H1 (cell line): ENCODE measurements at places on chromosomes 7 and 10.
A peak's percentile ranks its signal among the peaks of the same experiment; 100 is the strongest.

DNA sequence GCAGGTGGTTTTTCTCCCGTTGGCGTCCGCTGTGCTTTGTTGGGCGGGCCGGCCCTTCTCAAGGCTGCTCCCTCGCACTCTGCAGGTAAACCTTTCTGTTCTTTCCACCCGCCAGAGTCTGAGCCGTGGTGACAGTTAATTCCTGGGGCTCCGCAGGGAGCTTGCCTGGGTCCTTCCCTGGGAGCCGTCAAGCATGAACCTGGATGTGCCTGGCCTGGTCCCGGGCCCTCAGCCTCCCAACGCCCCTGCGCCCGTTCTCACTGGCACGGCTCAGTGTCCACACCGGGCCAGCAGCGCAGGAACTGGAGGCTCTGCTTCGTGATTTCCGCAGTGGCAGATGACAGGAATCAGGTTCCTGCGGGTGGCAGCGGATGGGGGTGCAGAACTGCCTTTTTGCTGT lies 10.9 kb upstream of the NKX6-2 start:
- DNase-seq = no peak

- DNase-seq = no peak
Observed at GRCh38 chr7:17126413-17127268, 171.8 kb upstream of the AHR start.

- no peak for DNase-seq
Observed at GRCh38 chr10:3122486-3123205, 49.9 kb downstream of the PITRM1 start.

DNA sequence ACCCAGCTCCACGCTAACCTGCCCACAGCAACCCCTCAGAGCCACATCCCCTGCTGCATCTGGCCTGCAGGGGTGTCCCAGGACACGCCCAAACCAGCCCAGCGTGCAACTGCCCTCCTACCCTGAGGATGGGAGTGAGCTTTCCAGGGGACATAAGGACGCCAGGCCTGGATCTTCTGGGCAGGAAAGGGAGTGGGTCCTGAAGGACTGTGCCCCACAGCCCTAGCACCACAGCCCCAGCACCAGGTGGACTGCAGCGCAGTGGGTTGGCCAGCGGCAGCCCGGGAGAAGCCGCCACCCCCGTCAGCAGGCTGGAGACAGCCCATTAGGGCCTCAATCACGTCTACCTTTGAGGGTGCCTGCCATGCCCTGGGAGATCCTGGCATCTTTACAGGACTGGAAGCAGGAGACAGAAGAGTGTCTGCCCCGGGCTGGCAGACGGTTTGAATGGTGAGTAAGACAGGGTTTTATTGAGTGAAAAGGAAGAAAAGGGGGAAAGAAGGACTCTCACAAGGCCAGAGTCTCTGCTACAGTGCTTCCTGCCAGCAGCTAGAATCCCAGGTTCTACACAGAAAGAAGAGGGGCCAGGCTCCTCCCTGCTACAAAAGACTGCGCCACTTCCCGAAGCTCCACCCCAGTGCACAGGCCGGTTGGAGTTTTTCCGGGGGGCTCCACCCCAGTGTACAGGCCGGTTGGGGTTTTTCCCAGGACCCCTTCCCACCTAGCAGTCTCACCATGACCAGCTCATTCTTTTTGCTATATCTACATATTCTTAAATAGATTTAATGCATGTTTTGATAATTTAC lies 69.8 kb upstream of the KCTD7 start:
- DNase-seq = no peak

GRCh38 chr10:119253433-119254174 lies 46.2 kb downstream of the GRK5 start:
- DNase-seq = no peak

- no peak for DNase-seq
Observed at GRCh38 chr7:143181349-143181748, 1.9 kb upstream of the TAS2R39 start.

DNA sequence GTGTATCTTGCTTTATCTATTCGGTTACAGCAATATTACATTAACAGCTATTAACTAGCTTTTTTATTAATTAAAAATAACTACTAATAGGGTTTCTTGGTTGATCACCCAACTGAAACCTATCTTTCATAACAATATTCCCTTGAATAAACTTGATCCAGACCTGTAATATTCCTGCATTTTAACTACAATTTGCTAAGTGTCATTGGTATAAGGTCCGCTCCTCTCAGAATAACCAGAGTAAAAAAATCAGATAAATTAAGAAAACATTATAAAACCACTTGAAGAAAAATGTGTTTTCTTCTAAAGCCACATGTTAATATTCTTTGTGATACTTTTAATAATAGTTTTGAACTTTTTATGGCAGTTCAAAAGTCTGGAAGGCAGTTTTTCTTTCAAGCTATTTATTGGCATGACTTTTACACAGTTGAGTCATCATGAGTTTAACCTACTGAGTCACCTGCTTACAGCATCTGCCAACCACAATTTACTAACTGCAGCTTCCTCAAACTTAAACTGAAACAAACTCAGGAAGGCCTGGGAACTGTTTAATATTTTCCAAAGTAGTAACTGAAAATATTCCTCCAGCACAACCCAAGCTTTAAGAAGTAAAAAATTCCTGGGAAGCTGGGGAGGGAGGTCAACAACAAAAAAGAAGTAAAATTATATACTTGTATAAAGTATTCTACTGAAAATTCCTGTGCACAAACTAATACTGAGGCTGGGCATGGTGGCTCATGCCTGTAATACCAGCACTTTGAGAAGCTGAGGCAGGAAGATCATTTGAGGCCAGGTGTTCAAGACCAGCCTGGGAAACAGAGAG lies 103.2 kb downstream of the NRBF2 start:
- no peak for DNase-seq

DNA sequence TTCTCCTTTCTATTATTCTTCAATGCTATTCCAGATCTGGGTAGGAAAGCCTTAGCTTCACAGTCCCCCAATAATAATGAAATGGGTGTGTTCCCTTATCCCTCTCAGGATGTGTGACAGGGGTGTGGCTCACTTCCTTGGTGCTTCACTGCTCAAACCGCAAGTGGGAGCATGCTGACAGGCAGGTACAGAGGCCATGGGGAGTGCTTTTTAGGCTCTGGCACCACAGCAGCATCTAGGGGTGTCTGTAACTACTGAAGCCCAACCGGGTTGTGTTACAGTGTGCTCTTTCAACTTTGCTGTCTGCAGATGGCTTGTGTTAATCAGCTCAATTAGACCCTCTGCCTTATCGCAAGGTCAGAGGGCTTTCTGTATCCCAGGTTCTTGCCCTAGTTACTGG lies 79.4 kb upstream of the CYP2C9 start:
- DNase-seq = no peak

DNA sequence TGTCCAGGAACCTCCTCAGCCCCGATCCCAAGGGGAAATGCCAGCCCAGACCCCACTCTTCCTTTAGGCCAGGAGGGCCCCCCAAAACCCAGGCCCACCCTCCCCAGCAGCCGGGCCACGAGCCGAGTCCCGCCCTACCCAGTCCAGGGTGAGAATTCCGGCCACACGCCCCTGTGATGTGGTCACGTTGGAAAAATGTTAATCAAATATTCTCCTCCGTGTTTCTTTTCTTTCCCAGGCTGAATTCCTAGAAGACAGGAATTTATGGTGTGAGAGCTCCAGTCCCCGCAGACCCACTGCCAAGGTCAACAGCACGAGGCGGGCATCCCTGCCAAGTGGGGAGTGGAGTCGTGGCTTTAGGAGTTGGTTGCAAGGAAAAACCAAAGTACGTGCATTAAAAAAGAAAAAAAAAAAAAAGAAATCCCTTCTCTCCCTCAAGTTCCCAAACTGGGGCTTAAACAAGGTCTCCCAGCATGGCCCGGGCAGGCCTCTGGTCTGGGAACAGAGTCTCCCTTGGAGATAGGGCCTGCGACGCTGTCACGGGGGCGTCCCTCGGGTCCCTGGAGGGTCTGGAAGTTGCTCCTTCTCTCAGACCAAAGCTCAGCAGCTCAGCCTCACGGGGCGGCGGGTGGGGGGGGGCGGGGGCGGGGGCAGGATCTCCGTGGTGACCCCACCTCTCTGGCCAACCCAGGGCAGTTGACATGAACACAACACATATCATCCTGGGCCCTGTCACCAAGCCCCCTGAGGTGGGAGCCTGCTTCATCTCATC lies 28.1 kb upstream of the ELN start:
- no peak for DNase-seq

DNA sequence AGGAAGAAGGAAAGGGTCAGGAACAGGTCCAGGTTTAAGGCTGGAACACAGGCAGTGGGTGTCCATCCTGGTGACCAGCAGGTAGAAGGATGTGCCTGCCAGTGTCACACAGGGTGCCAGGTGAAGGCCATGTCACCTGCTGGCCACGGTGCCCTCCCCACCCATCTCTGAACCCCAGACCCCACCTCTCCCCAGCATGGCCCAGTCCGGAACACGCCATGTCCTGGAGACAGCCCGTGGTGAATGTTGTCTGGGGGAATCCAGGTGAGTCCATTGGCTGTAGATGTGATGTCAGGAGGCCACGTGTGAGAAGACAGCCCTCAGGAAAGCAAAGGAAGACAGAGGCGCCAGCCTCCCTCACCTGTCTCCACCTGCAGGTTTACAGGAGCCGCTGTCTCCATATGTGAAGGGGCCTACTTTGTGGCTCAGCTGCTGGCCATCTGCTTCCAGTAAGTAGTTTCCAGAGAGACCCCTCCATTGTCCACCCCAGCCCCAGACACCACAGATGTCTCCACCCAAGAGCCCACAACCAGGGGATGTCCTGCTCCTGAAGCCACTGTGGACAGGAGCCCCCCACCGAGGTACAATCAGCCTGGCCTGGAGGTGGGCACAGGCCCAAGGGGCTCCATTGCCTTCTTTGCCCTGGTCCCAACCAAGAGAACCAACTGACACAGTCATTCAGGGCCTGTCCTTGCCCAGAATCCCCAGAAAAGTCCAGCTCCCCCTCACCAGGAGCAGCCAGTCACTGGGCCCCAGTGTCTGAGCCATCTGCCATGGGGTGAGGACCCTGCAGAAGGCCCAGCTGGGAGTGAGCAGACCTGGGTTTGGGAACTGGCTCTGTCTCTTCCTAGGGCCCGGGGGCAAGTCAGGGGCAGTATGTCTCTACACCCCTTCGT lies 20.7 kb downstream of the TMEM72 start:
- DNase-seq = no peak

DNA sequence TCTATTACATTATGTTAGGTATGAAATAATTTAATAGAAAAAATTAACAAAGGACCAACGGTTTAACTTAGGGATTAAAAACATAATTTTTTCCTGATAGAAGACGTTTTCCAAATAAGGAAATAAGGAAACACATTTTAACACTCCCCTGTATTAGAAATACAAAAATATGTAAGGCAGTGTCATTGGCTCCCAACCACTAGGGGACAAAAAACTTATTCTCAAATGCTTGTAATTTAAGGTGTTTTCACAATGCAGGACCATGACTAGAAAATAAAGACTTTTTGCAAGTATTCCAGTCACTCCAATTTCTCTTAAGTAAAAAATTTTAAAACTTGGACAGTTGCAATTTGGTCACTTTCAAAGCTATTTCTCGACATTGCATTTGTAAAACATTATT lies 98.8 kb upstream of the ODAD2 start:
- no peak for DNase-seq

GRCh38 chr10:110181911-110182310 lies 25.5 kb upstream of the MXI1 start:
- no peak for DNase-seq

DNA sequence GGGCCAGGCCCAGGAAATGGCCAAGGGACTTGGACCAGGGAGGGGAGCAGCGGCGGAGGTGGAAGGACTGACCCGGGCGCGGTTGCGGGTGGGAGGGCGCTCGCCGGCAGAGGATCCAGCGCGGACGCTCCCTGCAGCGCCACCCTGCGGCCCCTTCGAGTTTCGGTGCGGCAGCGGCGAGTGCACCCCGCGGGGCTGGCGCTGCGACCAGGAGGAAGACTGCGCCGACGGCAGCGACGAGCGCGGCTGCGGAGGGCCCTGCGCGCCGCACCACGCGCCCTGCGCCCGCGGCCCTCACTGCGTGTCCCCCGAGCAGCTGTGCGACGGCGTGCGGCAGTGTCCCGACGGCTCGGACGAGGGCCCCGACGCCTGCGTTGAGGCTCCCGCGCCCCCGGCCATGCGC lies 16.8 kb upstream of the ZNF467 start:
- no peak for DNase-seq

- DNase-seq = no peak
Observed at GRCh38 chr7:44633254-44634186, 27.1 kb downstream of the OGDH start.

- DNase-seq = no peak
Observed at GRCh38 chr10:117804470-117805011, 242.2 kb downstream of the RAB11FIP2 start.

DNA sequence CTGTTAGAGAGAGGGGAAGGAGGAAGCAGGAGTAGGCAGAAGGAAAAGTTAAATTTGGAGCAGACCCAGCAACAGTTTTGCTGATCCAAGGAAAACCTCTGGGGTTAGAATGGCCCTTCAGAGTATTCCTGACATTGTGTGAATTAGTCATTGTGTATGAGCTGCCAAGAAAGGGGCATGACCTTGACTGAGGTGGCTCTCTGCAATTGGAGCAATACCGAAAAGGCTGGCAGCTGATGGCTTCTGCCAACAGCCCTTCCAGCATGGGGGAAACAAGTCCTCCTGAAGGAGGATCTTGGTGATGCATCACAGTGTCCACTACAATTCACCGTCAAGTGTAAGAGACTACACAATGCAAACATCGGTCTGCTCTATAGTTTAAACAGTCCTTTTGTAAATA lies 20.6 kb upstream of the WASL start:
- no peak for DNase-seq

- DNase-seq = no peak
Observed at GRCh38 chr7:19930851-19931250, 157.4 kb upstream of the TMEM196 start.

DNA sequence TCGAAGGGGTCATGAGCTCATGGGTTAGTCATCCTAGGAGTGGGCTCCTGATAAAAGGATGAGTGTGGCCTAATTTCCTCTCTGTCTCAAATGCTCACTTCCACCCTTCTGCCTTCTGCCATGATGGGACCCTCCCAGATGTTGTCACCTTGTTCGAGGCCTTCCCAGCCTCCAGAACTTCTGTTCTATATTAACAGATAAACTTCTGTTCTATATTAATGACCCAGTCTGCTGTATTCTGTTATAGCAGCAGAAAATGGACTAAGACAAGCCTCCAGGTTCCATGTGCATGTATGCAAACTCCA lies 583.2 kb downstream of the GLRX3 start:
- DNase-seq = no peak

DNA sequence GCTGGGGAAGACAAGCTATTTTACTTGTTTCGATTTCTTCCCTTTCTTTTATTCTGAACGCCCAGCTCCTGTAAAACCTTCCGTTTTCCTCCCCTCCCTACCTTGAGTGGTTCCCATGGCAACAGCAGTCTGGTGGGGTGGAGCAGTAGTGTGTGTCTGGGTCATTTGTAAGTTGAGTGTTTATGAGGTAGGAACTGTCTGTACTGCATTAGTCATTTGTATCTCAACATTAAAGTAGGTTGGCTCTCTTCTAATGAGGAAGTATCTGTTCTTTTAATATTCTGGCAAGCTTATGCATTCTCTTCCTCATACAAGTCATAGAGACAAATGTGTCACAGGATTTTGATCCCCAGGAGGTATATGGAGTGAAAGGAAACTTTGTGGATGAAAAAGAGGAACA lies 85.3 kb upstream of the CCDC6 start:
- peak; percentile 54 for DNase-seq
